Ovary (tissue), 10 donors: ENCODE measurements at places on chromosomes 13 and 19. TPM values are rescaled to one million over a fixed set of nuclear protein-coding genes. Genes with fewer than 3 reads are reported as not detected.

DNA sequence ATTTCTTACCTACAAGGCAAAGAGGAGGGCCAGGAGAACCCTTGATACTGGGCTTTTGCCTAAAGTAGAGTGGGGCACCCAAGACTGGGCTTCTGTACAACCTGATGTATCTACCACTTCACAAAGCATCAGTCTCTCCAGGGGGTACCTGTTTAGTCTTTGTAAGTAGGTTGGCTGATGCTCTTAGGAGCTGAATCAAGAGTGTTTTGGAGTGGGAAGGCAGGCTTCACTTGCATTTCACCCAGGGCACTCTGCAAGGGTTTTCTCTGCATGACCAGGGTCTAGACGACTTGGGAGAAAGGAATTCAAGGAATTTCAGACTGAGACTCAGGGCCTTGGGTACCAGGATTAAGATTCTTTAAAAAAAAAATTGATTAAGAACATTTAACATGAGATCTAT is 361.5 kb downstream of the RFC3 start:
- no peak for DNase-seq

Gene CBARP
- polyA plus RNA-seq, result 0.45 TPM

DNA sequence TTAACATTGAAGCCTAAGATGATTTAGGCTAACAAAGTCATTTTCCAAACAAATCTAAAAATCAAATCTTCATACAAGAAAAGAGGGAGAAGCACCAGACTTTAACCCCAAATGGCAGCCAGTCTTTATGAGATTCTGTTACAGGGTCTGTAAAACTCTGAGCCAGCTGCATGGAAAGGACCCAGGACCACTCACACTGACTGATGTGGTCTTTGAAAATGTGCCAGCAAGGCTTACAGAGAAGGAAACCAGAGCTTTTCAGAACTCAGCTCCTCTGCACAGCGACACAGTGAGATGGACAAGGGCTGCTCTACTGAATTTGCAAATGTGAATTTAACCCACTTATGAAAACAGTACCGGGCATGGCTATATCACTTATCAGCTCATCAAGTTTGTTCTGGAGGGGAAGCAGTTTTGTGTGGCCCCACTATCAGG is 98.8 kb upstream of the SERP2 start:
- no peak for DNase-seq

DNA sequence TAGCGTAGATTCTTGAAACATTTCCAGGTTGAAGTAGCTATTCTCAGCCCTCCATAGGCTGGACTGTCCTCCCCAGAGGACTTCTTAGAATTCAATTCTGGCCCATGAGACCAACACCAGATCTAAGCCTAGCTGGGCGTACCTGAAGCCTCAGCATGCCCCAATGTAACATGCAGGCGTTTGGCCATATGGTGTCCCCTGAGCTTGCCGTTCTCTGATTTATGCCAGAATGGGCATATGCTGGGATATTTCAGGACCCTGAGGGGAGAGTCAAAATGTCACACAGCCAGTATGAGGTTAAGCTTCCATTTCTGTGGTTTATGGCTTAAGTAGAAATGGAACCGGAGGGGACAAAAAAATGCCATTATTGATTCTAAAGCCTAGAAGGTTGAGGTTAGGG is 317.7 kb upstream of the OBI1 start:
- DNase-seq, result no peak

Gene CATSPERD
- not detected for polyA plus RNA-seq

- DNase-seq, result no peak
Observed at GRCh38 chr13:24275041-24275440, 34.3 kb upstream of the C1QTNF9 start.

- DNase-seq, result no peak
Observed at GRCh38 chr13:76750126-76750525, 136.1 kb downstream of the KCTD12 start.

DNA sequence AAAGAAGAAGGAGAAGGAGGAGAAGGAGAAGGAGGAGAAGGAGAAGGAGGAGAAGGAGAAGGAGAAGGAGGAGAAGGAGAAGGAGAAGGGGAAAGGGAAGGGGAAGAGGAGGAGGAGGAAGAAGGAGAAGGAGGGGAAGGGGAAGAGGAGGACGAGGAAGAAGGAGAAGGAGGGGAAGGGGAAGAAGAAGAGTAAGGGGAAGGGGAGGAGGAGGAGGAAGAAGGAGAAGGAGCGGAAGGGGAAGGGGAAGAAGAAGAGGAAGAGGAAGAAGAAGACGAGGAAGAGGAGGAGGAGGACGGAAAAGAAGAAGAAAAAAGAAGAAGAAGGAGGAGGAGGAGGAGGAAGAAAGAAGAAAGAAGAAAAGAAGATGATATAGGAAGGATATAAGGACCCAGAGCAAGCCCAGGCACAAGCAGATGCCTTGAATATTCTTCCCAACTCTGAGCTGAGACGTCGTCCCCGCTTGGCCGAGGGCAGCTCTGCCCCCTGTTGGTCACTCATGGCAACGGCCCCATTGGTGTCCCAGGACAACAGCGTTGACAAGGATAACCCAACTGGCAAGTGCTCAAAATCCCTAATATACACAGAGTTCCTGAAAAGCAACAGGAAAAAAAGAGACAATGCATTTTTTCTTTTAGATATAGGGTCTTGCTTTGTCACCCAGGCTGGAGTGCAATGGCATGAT is 30.6 kb upstream of the IGSF23 start:
- no peak for DNase-seq

DNA sequence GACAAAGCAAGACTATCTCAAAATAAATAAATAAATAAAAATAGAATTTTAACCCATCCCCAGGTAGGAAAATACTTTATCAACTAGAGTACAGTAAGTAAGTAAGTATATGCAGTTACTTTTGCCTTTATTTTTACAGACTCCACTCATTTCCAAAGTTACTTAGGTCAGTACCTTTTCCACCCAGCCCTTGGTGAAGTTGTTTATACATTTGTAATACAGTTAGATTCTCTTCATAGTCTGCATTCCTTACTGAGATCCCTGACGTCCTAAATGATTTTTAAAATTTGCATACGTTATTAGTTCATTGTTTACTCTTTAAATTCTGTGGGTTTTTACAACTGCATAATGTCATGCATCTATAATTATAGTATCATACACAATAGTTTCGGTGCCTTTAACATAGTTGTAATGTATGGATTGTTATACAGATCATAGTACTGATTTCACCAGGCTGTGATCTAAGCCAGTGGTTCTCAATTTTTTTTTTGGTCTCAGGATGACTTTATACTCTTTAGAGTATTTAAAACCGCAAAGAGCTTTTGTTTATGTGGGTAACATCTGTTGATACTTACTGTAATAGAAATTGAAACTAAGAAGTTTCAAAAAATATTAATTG is 10.4 kb downstream of the SETDB2 start:
- no peak for DNase-seq

Gene LONP1
- polyA plus RNA-seq, result 36.5 TPM

GRCh38 chr13:96020155-96020575 is 33.0 kb downstream of the UGGT2 start:
- no peak for DNase-seq

GRCh38 chr19:3510727-3511126 is 4.6 kb downstream of the FZR1 start:
- DNase-seq, result no peak

Gene FFAR1
- 0.32 TPM for polyA plus RNA-seq

GRCh38 chr13:110394371-110394841 is 87.3 kb downstream of the COL4A2 start:
- no peak for DNase-seq

Gene KLK2
- not detected for polyA plus RNA-seq

Gene SPPL2B
- polyA plus RNA-seq, result 39.7 TPM

GRCh38 chr13:39765801-39766463 is 110.5 kb downstream of the COG6 start:
- DNase-seq, result peak; percentile 50

Gene FCGBP
- polyA plus RNA-seq, result 2.2 TPM

GRCh38 chr13:60482012-60482411 is 85.0 kb downstream of the TDRD3 start:
- no peak for DNase-seq

GRCh38 chr13:113001241-113002140 is 32.5 kb downstream of the MCF2L start:
- no peak for DNase-seq

- no peak for DNase-seq
Observed at GRCh38 chr13:109913936-109914510, 127.6 kb upstream of the IRS2 start.

DNA sequence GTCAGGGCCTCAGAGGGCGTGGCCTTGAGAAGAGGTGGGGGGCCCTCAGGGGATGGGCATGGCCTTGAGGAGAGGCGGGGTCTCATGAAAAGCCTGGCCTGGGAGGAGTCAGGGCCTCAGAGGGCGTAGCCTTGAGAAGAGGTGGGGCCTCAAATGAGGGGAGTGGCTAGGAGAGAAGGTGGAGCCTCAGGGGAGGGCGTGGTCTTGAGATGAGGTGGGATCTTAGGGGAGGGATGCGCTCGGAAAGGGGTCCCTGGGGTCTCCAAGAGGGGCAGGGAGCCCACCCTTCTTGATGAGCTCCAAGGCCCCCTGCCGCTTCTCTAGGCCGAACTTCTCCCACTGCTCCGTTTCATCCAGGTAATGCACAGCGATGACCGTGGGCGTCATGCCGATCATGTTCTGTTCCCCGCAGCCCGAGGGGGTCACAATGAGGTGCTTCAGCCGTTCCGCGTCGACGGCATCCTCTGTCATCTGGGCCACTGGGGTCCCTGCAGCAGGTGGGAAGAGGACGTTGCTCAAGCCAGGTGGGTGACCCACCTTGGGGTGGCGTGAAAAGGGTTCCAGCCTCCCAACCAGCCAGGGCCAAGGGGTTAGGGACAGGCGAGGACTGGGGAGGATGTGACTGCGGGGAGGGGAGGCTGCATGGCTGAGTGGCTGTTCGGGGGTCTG is 24.3 kb upstream of the TNFSF14 start:
- no peak for DNase-seq

DNA sequence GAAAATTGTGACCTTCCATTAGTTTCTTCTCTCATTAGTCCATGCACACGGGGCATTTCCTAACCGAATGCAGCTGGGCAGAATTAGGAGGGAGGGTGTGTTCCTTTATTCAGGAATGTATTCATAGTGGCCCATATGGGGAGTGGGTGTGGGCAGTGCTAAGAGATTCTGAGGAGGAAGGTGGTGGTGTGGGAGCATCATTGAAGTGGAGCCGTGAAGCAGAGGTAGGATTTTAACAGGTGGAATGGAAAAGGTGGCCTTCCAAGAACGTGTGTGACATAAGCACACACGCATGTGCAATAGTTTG is 134.2 kb downstream of the MTUS2 start:
- DNase-seq, result no peak

Gene IGFL2
- not detected for polyA plus RNA-seq

GRCh38 chr19:40739871-40740703 is 10.2 kb downstream of the ACTMAP start:
- DNase-seq, result no peak

DNA sequence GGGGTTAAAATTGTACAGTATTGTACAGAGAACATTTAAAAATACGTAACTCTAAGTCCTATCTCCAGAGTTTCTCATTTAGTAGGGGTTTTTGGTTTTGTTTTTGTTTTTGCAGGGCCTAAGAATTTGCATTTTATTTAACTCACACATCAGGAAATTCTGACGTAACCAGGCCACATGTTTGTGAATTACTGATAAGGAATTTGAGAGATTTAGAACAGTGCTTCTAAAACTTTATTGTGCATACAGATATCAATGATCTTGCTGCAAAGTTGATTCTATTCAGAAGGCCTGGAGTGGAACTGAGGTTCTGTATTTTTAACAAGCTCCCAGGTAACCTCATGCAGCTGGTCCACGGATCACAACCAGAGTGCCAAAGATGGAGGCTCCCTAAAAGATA is 49.3 kb downstream of the LIG4 start:
- DNase-seq, result no peak

Gene B3GNT8
- not detected for polyA plus RNA-seq

Gene FDX2
- polyA plus RNA-seq, result 2.5 TPM

GRCh38 chr19:11465600-11465999 is 15.2 kb downstream of the ELAVL3 start:
- no peak for DNase-seq

DNA sequence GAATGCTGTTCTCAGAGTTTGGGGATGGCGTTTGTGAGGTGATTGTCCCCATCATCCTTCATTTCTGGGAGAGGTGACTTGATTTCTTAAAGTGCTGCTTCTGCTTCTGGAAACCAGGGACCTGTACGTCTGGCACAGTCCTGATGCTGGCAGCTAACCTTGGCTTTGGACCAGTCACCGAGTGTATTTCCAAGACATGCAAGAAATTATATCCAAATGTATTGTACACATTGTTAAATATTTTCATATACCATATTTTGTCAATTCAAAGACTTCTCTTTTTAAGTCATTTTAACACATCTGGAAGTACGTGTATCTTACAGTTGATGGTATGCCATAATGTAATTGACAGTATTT is 97.4 kb downstream of the ARHGEF7 start:
- DNase-seq, result no peak

Gene EGLN2
- polyA plus RNA-seq, result 82.7 TPM

DNA sequence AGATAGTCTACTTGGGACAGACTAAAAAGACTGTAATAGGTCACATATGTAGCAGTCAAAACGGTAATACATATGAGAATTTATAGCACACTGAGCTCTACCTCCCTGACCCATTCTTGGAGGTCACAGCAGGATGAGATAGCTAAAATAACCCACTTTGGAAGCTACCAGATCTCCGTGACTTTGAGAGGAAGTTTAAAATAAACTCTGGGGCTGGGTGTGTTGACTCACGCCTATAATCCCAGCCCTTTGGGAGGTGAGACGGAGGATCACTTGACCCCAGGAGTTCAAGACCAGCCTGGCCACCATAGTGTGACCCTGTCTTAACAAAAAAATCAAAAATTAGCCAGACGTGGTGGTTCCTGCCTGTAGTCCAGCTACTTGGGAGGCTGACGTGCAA is 45.3 kb downstream of the DHRS12 start:
- no peak for DNase-seq

DNA sequence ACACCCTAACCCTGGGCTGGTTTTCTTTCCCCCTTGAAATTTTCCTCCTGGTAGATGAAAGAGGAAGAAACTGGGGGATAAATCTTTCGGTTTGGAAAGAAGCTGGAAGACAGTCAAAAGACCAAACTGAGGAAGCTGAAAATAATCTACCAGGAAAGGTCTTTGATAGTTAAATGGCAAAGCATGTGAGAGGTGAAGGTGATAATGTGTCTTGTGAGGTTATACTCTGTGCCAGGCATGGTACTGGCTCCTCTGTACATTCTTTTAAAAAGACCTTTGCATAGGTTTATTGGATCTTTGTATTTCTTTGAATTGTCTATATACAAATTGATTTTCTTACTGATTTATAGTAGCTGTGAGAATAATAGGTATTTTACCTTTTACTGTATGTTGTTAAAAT is 98.6 kb downstream of the FREM2 start:
- DNase-seq, result no peak

- DNase-seq, result no peak
Observed at GRCh38 chr19:31258211-31259052, 90.8 kb downstream of the TSHZ3 start.

Gene CERS4
- 37.4 TPM for polyA plus RNA-seq

Gene ATXN8OS
- not detected for polyA plus RNA-seq

Gene ZNF573
- 2.7 TPM for polyA plus RNA-seq
